Upper lobe of right lung (tissue), 1 donor: ENCODE measurements at places on chromosomes 16 and 17. TPM values are rescaled to one million over a fixed set of nuclear protein-coding genes. Genes with fewer than 3 reads are reported as not detected.

The TPSD1 gene
- total RNA-seq = 9.4 TPM

The TAT gene
- total RNA-seq = not detected

The FBF1 gene
- 11.3 TPM for total RNA-seq

The AIPL1 gene
- total RNA-seq = not detected

The SEPTIN12 gene
- not detected for total RNA-seq

DNA sequence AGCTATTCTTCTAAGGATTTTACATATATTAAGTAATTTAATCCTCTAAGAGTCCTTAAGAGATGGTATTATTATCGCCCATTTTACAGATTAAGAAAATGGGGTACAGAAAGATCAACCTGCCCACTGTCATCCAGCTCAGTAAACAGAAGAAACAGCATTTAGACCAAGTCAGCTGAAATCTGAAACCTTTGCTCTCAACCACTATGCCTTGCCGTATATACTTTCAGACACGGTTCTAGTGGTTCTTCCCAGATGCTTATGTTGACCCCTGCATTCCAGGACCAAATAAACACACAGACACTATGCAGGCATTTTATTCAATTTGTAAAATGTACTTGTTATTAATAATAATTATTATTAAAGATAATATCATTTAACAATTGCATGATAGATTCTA, 854.8 kb downstream of the KCNJ2 start:
- H3K27ac ChIP-seq = no peak overlapping the region

- no peaks in the 10 kb centered on the region for H3K36me3 ChIP-seq
- no peak overlapping the region for H3K4me3 ChIP-seq
- no peak overlapping the region for H3K27ac ChIP-seq
- no peaks in the 10 kb centered on the region for H3K27me3 ChIP-seq
- no peak for DNase-seq
Measured at GRCh38 chr16:62276637-62277036, 240.4 kb upstream of the CDH8 start.

GRCh38 chr16:50153596-50154419, 702 bp downstream of the TENT4B start:
- H3K4me3 ChIP-seq = peak overlapping the region; percentile 82
- H3K4me1 ChIP-seq = peaks cover 34% of the 10 kb centered on the region
- no peaks in the 10 kb centered on the region for H3K36me3 ChIP-seq
- DNase-seq = peak; percentile 78

DNA sequence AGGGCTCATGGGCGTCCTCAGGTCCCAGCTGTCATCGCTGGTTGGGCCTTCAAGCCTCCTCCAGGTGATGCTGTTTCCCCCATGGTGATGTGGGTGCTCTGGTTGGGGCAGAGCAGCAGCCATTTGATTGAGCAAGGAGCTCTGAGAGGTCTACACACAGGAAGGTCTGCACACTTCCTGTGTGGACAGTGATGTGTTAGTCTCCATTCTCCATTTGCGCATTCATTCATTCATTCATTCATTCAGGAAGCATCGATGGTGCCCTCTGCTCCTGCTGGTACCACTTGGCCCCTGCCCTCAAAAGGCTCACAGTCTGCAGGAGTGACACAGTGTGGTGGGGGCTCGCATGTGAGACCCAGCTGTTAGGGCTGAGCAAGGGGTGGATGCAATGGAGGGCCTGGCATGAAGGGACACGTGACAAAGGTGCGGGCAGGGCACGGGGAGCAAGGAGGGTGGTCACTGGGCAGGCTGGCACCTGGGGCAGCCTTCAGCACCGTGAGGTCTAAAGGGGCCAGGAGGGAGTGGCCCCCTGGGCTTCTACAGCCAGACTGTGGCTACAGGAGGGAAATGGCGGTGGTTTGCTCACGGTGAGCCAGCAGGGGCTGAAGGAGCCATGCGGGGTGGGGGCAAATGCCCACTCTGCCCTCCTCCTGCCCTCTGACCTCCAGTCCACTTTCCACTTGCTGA, 1.5 kb downstream of the ADGRG3 start:
- DNase-seq = no peak
- no peak overlapping the region for H3K4me3 ChIP-seq
- H3K36me3 ChIP-seq = no peaks in the 10 kb centered on the region
- peaks cover 5% of the 10 kb centered on the region for H3K27me3 ChIP-seq

GRCh38 chr17:49830605-49831004, 17.3 kb downstream of the TAC4 start:
- H3K4me3 ChIP-seq = no peak overlapping the region
- H3K27me3 ChIP-seq = no peaks in the 10 kb centered on the region
- DNase-seq = no peak
- peaks cover 26% of the 10 kb centered on the region for H3K4me1 ChIP-seq

DNA sequence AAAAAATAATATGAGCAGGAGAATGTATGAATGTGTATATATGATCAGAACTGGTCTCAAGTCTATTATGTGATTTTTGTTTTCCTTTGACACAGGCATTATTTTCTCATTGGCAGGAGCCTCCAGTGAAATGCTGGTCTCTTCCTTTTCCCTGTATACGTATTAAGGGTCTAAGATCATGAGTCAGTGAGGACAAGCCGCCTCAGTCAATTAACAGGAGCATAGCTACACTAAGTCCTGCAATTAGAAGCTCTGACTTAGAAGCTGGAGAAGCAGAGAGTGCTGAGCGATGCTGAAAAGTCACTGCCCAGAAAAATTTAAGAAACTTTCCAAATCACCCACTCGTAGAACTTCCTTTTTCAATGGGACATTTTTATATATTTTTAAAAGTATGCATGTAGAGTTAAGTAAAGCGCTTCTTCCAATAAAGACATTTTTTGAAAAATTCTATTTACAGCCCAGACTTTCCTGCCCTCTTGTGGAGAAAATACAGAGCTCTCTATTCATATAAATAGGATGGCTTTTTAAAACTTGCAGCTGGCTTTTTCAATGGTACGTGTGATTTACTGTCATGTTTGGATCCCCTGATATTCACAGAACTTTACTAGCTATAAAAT, 70.2 kb upstream of the PSMD7 start:
- no peaks in the 10 kb centered on the region for H3K36me3 ChIP-seq
- no peak for DNase-seq
- no peak overlapping the region for H3K27ac ChIP-seq
- H3K4me3 ChIP-seq = no peak overlapping the region

DNA sequence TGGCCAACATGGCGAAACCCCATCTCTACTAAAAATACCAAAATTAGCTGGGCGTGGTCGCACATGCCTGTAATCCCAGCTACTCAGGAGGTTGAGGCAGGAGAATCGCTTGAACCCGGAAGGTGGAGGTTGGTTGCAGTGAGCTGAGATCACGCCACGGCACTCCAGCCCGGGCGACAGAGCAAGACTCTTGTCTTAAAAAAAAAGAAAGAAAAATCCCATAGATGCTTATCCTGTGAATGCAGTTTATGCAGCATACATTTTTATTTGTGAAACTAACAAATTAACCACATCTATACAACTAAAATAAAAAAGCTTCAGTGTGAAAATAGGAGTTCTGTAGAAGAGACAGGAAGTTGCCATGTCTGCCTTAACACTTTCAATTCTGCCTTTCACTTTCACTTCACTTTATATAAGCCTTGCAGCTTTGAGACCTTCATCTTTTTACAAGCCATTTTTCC, 7.1 kb downstream of the IGSF6 start:
- peaks cover 37% of the 10 kb centered on the region for H3K4me1 ChIP-seq
- H3K36me3 ChIP-seq = peaks cover 8% of the 10 kb centered on the region
- peak overlapping the region; percentile 32 for H3K4me3 ChIP-seq
- DNase-seq = no peak
- H3K27ac ChIP-seq = peak overlapping the region; percentile 67
